ENCODE measurements at places on chromosomes 12 and 14.

- no peak for DNase-seq
These were observed 10.4 kb upstream of the NRIP2 start for GRCh38 chr12:2845280-2845679.

GRCh38 chr14:61822458-61822857 is 60.2 kb downstream of the SNAPC1 start:
- DNase-seq: no peak

- DNase-seq: no peak
These were observed 545 bp downstream of the PPFIA2 start for GRCh38 chr12:81758421-81759189.

- no peak for DNase-seq
These were observed 23.1 kb downstream of the TMED10 start for GRCh38 chr14:75153295-75153694.

GRCh38 chr14:53127151-53127550 is 26.0 kb downstream of the DDHD1 start:
- no peak for DNase-seq

DNA sequence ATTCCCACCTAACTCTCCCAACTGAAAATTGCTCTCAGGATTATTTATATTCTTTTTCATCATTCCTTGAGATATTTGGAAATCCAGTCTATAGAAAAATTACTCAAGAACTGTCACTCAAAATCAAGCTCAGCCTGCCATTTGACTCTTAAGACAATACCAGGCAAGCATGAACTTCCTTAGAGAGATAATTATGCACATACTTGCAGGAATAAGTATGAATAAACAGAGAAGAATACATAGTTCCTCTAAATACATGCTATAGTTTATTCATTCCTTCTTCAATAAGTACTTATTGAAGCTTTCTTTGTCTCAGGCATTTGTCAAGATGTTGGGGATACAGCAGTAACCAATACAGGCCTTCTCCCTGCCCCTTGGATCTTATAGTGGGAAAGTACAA is 154.1 kb downstream of the SRGAP1 start:
- DNase-seq: no peak

DNA sequence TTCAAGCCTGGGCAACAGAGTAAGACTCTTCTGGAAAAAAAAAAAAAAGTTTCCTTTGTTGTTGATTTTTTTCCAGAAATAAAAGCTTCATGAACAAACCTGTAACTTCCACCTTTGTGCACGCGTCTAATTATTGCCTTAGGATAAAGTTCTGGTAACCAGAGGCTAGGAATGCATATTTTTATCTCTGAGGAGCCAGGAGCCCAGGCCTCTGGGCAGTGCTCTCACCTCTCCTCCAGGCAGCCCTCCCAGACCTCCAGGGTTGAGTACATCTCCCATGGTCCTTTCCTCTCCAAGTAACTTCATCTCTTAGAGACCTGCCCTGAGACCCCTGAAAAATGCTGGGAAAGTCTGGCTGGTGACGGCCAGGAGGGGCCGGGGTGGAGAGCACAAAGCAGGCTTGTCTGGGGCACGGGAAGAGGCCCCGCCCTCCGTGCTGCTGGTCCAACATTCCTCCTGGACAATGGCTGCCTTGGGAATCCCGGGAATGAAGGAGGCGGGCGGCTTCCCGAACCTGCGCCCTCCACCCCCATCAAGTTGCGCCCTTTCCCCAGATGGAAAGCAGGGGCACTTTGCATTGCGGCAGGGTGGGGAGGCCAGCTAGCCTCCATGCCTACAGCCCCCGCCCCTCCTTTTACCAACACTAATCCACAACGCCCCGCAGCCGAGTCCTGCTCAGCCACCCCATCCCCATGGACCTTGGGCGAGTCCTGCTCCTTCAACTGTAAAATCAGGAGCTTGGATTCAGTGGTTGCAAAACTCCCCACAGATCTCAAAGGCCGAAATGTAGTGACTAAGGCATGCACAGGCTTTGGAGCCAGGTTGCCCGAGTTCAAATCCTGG is 7.3 kb upstream of the FIGNL2 start:
- DNase-seq: no peak

DNA sequence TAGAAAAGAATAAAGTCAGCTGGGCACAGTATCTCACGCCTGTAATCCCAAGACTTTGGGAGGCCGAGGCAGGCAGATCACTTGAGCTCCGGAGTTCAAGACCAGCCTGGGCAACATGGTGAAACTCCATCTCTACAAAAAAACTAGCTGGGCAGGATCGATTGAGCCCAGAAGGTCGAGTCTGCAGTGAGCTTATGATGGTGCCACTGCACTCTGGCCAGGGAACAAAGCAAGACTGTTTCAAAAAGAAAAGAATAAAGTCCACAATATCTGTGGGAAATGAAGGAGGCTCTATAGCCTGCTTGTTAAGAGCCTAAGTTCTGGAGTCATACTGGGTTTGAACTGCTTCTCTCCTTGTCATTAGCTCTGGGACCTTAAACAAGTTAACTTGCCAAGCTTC is 7.9 kb downstream of the MAPK1IP1L start:
- DNase-seq: no peak

DNA sequence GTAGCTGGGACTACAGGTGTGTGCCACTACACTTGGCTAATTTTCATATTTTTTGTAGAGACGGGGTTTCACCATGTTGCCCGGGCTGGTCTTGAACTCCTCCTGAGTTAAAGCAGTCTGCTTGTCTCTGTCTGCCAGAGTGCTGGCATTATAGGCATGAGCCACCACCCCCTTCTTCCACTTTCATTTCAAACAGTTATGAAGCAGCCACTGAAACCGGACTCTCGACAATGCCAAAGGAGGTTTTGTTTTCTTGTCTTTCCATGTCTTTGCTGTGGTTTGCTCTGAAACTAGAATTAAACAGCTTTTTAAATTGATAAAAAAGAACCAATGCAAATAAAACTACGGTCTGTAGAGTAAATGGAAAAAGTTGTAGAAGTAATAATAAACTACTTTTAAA is 30.4 kb downstream of the RAP1B start:
- DNase-seq: no peak
